ENCODE measurements at places on chromosomes 2 and 18. TPM values are rescaled to one million over a fixed set of nuclear protein-coding genes. Genes with fewer than 3 reads are reported as not detected.

The SLC35G4 gene
- not detected for total RNA-seq

The IL1RN gene
- total RNA-seq = not detected

The OR6B2 gene
- 0.23 TPM for total RNA-seq

DNA sequence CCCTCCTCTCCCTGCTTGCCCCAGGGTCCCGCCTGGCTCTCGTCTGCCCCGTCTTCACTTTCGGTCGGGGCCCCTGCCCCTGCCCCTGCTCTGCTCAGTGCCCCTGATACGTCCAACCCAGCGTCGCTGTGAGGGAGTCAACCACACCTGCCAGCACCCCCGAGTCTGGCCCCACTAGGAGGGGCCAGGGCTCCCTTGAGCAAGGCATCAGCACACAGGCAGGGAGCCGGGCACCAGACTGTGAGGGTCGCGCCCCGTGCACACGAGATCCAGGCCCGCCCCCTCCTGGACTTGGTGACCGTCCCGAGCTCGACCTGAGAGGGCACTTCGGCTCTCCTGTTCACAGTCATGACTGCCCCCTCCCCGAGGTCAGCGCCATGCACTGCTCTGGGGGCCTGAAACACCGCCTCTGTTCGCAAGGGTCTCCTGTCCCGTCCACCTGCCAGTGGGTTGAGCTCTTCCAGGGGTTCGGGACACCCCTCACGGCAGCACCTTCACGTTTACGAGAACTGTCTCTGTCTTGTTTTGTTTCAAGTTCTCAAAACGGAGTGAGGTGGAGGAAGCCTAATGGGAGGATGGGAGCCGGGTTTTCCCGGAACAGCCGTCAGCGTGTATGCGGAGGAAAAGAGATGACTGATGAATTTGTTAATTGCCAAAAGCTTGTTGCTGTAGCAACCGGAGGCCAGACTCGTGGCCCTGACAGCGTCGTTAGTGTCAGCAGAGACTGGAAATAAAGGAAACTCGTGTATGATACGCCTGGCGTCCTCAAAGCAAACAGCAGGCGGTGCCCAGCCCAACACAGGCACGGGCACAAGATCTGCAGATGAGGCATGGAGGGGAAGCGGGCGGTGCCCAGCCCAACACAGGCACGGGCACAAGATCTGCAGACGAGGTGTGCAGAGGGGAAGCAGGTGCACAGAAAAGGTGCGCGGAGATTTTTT lies 48.2 kb upstream of the KCNG2 start:
- DNase-seq = no peak

GRCh38 chr2:110881908-110882307 lies 149.5 kb downstream of the ACOXL start:
- no peak for DNase-seq

GRCh38 chr2:182187130-182187529 lies 201.5 kb downstream of the PPP1R1C start:
- no peak for DNase-seq

DNA sequence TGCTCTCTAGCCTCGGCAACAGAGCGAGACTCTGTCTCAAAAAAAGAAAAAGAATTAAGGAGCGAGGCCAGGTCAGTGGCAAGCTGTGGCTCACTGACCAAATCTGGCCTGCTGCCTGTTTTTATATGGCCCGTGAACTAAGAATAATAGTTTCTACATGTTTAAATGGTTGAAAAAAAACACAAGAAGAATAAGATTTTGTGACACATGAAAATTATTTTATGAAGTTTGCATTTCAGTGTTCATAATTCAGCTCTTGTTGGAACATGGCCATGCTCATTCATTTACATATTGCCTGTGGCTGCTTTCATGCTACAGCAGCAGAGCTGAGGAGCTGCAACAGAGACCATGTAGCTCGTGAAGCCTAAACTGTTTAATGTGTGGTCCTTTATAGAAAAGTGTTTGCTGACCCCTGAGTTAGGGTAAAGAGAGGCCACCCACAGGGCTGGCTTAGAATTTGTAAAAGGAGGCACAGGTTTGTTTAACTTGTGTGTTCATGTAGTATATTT lies 59.5 kb downstream of the MFSD6 start:
- DNase-seq = no peak

The SLC11A1 gene
- not detected for total RNA-seq

The TTN gene
- total RNA-seq = 3.8 TPM

- no peak for DNase-seq
Observed at GRCh38 chr2:101124643-101125366, 26.4 kb downstream of the TBC1D8 start.

The IL36B gene
- total RNA-seq = not detected

The DSG4 gene
- not detected for total RNA-seq

The ANKMY1 gene
- total RNA-seq = 5.6 TPM

DNA sequence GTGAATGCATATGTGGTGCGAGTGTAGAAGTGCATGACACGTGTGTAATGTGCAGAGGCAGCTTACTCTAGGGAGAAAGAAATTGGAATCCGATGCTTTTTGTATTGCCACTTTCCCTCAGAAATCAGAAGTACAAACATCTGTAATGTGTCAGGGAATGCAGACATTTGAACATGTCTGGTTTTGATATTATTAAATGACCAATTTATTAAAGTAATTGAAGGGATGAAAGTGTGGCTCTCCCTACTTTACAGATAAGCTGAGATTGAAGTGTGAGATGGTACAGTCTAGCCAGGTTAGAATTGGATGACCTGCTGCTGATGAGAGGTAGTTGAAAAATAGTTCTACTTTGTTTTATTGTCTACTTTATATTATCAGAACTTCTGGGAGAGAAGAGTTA lies 74.5 kb upstream of the NT5C1B start:
- no peak for DNase-seq

The YES1 gene
- 190 TPM for total RNA-seq

- no peak for DNase-seq
Observed at GRCh38 chr2:3405876-3406275, 26.4 kb downstream of the TRAPPC12 start.

DNA sequence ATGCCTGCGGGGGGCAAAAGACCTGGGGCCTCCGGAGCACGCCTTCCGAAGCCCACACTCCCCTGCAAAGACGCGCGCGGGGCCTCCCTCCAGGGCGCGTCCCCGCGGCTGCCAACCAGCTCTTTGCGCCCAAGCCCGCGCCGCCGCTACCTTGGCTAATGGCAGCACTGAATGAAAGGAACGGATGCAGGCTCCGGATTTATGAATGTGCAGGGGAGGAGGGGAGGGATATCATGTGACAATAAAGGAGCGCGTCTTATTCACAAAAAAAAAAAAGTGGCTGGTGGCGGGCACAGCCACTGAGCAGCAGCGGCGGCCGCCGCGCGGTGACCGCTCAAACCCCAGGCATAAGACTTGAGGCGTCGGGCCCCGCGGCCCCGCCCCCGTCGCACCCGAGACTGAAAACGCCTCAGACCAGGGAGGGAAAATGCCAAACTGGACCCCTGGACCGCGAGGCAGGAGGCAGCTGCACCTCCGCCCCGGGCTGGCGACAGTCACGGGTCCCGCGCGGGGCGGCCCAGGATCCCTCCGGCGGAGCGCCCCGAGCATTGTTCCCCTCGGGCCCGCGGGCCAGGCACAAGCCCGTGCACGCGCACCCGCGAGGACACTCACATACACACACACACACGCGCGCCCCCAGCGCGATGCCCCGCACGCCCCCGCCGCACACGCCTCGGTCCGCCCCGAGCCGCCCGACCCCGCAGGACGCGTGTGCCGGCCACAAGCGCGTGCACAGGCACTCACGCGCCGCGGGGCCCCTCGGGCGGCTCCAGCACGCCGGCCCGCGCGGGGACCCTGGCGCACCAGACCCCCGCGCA lies 1.6 kb downstream of the SPRED2 start:
- peak; percentile 43 for DNase-seq

The ID2 gene
- total RNA-seq = 9.4 TPM

The RFTN2 gene
- 27.2 TPM for total RNA-seq

DNA sequence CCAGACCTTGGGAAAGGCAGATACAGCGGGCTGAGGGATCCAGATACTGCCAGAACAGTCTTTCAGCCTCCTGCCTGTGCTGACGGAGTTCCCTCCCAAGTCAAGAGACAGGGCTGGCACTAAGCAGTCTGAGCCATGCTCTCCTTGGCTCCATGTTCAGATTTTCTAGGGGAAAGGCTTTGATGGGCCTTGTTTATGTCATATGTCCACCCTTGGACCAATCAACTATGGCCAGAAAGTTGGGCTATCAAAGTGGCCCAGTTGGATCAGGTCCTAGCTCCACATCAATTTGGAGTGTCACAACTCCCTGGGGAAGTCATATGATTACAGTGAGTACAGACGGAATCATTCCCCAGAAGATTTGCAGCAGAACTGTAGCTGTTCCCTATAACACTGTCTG lies 152.0 kb downstream of the GREB1L start:
- DNase-seq = no peak

DNA sequence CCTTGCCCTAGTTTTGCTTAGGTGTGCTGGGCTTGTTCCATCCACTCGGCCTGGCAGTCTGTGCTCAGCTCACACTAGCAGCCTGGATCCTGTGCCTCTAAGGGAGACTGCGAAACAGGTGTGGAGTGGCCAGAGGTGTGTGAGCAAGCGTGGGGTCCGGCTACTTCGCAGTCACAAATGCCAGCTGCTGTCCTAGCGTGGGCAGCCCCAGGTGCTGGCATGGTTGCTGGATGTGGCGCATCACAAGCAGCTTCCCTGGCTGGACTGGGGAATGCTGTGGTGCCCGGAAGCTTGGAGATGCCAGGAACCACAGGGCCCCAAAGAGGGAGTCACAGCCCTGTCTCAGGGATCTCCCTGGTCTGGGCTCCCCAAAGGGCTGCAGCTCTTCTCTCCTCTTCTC lies 119.0 kb upstream of the TMEFF2 start:
- DNase-seq = no peak

DNA sequence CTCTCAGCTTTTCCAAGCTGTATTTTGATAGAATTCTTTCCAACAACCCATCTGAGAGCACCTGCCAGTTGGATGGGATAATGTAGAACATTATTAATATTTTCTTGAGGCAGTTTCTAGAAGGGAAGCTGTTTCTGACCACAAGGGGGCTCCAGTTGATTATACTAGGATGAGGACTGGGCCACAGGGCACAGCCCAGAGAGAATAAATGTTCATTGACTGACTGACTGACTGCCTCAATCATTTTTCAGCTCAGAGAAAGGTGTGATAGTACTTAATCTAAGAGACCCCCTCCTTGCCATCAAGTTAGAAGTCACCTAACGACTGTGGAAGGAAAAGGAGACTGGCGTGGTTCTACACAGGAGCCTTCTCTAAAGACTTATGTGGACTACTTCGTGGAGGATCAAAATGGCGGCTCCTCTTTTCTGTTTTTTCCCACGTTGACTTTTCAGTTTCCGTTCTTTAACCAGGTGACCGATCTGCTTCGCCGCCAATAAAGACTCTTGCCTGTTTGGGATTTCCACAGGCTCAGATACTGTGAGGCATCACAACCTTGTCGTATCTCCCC lies 31.9 kb upstream of the CREG2 start:
- DNase-seq = peak; percentile 62
